ENCODE measurements at places on chromosomes 16 and 17.

DNA sequence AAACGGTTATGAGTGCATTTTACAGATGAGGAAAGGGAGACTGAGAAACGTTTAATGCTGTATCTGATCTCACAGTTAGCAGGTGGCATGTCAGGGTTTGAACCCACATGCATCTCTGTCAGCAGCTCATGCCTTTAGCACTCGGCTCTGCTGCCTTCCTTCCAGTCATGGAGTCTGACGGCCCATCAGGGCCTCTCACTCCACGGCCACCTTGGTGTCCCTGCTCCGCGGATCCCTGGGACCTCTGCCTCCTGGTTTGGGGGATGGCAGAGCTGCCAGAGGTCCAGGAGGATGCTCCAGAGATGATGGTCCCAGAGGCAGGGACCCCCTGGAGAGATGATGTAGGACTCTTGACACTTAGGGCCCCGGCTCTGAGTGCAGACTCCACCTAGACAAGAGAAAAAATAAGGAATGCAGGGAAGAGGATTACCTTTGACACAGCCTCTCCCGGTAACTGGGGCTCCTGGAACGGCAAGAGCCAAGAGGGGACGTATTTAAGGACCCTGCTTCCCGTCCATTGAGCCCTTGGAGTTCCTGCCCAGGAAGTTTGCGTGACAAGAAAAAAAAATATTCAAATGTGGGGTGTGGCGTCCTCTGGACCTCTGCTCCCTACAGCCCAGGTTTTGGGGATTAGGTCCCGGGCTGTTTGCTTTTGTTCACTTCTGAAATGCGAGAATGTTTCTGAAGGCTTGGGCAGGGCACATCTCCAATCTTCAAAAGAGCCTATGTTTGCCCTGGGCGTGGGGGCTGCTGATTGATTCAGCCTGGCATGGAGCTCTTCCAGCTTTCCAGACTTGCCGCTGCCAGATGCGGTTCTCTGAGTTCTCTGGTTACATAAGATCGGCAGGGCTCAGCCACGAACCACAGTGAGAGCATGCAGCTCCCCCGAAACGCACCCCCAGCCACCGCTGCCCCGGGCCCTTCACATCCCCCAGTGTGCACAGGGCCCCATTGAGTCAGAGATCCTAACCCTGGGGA, at the start of gene ALDH3A1:
TSS of gene ALDH3A1 (minus strand) at position 470 of the 978 bp plus-strand sequence. CDS start 3,169 bp downstream, outside the sequence.
- DNase-seq = no peak

DNA sequence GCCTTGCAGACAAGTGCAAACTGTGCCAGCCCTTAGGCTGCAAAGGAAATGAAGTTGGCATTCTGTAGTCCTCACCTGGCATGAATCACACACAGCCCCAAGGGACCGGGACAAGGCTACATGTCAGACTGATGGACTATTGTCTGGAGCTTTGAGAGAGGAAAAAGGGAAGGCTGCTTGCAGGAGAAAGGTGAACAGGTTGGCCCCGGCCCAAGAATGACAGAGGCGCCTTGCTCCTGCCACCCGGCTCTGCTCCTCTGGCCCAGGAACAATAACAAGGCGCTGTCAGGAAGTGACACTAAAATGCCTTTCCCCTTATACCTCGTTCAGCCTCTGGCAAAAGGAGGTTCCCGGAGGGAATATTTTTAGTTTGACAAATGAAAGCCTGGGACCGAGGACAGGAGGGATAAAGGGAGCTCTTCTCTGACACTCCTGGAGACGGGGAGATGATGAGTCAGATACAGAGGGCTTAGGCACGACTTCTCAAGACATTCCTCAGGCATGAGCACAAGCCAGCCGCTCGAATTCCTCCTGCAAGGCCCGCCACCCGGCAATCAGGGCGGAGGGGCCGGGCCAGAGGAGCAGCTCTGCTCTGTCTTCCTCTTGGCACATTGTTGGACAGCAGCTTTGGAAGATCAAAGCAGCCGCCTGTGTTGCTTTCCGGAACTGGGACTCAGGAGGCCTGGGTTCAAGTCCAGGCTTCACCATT, 105.8 kb downstream of the NOG start:
- no peak for DNase-seq

GRCh38 chr17:61755668-61756067, 107.7 kb downstream of the BRIP1 start:
- no peak for DNase-seq

GRCh38 chr17:3501344-3501743, 25.5 kb downstream of the ASPA start:
- DNase-seq = no peak

DNA sequence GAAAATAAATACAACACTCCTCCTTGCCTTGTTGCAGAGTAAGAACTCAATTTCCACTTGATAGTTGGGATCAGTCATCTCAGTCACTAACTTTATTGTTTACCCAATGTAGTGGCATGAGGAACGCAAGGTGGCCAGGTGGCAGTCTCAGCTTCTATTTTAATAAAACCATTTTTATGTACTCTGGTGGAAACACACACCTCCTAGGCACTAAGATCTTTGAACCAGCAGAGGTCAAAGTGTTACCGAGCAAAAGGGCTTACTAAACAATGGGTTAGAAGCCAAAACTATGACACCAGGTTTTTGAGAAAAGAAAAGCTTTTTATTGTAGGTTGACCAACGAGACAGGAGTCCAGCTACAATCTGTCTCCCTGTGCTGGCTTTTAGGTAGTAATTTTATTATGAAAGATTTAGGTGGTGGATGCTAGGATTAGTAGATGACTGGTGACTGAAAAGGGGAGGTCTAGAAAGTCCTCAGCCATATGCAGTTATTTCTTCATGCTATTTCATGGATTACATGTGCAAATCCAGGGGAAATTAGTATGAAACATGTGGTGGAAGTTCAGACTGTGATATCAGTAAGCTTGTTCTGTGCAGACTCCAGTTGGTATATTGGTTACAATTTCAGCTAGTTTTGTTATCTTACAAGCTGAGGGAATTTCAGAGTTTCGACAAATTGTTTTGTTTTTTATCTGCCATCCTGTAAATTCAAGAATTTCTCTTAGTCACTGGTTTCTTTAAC, 122.3 kb downstream of the PCTP start:
- no peak for DNase-seq

DNA sequence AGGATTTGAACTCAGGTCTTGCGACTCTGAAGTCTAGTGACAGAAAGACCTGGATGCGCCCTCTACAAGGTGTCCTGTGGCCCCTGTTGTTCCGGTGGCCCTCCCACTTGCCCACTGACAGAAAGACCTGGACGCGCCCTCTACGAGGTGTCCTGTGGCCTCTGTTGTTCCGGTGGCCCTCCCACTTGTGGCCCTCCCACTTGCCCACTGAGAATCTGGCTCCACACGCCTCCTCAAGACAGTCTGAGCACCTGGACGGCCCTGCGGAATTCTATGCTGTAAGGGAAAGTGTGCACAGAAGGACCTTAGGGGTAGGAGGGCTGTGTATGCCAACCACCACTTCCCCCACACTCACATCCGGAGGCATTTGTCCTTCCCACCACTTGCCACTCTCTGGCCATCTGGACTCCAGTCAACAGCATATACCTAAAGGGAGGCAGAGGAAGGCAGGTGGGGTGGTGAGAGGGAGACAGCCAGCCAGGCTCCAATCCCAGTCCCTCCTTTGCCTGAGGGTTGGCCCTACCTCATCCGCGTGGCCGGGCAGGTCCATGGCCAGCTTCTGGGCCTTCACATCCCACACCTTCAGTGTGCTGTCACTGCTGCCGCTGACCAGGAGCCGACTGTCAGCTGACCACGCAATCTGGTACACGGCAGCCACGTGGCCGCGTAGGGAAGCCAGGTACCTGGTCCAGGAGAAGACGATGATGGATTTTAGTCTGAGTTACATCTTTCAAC, 9.1 kb downstream of the NLE1 start:
- no peak for DNase-seq

- no peak for DNase-seq
These were observed 14.1 kb downstream of the RAB40C start for GRCh38 chr16:603933-604332.

DNA sequence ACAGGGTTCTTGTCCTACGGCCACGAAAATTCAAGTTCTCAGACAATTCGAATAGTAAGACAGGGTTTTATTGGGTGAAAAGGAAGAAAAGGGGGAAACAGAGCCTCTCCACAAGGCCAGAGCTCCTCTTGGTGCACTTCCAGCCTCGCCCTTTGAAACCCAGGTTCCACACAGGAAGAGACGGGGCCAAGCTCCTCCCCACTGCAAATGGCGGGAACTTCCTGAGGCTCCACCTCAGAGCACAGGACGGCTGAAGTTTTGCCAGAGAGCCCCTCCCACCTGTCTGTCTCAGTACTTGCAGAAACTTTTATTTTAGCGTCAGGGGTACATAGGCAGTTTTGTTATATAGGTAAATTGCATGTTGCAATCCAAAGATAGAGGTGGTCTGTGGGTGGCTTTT, 165.7 kb upstream of the CDH8 start:
- DNase-seq = no peak

GRCh38 chr16:85654251-85655095, 34.3 kb downstream of the GINS2 start:
- no peak for DNase-seq

- DNase-seq = no peak
These were observed 80.3 kb upstream of the GOT2 start for GRCh38 chr16:58814348-58814801.

GRCh38 chr17:59899099-59899498, 6.2 kb downstream of the RPS6KB1 start:
- DNase-seq = no peak

DNA sequence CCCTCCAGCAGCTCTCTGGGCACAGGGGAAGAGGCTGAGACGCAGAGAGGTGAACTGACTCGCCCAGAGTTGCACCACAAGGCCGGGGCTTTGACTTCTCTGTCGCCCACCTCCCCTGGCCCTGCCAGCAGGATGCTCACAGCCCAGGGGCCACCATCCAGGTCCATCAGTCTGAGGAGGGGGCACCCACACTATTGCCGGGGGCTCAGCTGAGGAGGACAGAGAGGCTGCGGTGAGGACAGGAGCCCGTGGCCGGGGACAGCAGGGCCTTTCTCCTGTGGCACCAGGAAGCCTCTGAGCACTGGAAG, 32.6 kb downstream of the KDM8 start:
- DNase-seq = no peak

GRCh38 chr17:40325156-40326013, 16.4 kb downstream of the RARA start:
- no peak for DNase-seq

DNA sequence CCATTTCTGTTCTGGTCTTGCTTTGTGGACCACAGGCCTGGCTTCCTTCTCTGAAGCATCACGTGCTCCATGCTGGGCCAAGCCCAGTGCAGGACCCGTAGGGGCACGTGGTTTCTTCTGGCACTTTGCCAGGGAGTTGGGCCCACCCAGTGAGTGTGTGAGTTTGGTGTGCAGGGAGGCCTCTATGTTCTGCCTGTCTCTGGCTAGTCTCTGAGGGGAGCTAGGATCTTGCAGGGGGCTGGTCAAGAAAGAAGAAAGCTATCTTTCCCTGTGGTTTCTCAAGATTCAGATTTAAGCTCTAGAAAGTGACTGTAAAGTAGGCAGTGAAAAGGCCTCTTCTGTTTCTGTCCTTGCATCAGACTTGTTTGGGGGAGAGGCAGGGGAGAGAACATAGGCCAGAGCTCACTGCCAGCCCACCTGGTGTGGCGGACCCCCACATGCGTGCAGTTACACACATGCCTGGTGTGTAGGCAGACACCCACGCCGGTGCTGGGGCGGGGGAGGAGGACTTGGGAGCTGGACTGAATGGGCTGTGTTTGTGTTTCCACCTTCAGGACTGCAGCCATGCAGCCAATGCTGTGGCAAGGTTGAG, 11.8 kb downstream of the LASP1 start:
- no peak for DNase-seq

GRCh38 chr16:88306411-88306810, 76.3 kb upstream of the ZNF469 start:
- no peak for DNase-seq

DNA sequence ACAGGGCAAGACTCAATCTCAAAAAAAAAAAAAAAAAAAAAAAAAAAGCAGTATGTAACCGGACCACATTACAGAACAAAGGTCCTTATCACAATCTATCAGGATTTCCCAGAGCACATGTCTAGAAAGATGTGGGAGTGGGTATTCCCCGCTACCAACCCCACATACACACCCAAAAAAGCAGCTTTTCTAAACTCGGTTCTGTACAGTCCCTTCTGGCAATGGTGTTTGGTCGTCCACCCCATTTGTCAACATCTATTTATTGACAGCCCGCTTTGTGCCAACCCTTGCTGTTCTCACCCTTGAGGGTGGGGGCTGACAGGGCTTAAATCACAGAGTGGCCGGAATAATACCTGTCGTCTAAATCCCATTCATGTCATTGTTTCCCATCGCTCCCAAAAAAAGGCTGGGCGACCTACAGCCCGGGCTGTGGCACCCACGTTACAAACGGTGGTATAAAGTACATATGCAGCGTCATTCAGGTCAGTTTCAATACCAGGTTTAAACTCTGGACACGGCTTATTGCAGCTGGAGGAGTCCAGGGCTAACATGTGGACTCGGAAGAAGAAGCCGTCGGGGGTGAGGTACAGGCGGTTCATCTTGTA, 3.6 kb downstream of the C17orf58 start:
- DNase-seq = no peak

GRCh38 chr16:87095271-87095670, 221.9 kb downstream of the C16orf95 start:
- no peak for DNase-seq

- DNase-seq = no peak
These were observed 52.3 kb downstream of the AMFR start for GRCh38 chr16:56373003-56373402.

DNA sequence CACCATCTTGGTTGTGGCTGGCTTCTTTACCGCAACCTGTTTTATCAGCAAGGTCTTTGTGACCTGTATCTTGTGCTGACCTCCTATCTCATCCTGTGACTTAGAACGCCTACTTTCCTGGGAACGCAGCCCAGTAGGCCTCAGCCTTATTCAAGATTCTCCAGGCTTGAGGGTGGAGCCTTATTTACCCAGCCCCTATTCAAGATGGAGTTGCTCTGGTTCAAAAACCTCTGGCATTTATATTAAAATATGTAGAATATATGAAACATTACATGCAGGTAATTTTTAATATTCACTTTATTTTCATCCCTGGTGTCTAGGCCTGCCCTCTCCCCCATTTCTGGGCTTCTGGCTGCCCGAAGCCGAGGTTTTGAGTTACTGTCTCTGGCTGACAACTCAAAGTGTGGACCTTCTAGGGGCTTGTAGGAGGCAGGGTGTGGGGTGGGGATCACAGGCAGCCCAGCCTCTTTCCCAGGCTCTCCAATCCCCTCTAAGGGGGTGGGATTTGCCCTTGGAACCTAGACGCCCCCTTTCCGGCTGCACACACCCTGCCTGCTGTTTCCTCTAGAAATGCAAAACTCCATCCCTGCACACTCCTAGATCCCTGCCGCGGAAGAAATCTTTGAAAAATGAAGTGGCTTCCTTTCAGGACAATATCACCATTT, 152.0 kb downstream of the KCNJ12 start:
- no peak for DNase-seq

DNA sequence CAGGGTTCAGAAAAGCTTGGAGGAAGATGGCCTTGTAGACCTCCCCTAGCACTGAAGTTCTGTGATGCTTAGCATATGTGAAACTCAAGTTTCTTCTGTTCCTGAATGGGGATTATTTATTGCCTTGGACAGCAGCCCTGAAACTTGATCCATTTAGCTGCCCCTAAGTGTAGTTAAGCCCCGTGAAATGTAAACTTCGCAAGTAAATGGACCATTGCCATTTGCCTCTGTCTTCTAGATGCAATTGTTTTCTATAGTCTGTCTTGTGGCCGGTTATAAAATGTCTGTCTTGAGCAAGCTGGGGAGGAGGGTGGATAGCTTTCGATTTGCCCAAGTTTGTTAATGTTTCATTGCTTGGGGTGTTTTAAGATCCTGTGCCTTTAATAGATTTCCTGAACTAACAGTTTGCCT, 261.8 kb downstream of the CDH13 start:
- DNase-seq = no peak

GRCh38 chr17:48439875-48440505, 10.0 kb upstream of the SKAP1 start:
- DNase-seq = no peak

GRCh38 chr17:39380144-39380543, 21.3 kb downstream of the FBXL20 start:
- DNase-seq = no peak

All from activated T-helper 1 cell treated with anti-CD3 and anti-CD28 coated beads, Interleukin-2, amount 50 U/mL, for 16 hours (primary cell).